ENCODE measurements at places on chromosomes 1 and 21. TPM values are rescaled to one million over a fixed set of nuclear protein-coding genes. Genes with fewer than 3 reads are reported as not detected.

Gene ZBTB17
- 50.7 TPM for total RNA-seq

Gene OR2T35
- total RNA-seq, result not detected

Gene GABRD
- not detected for total RNA-seq

Gene NHLH1
- not detected for total RNA-seq

Gene DNAJB4
- 133 TPM for total RNA-seq

Gene LRRC39
- total RNA-seq, result not detected

Gene ICOSLG
- total RNA-seq, result under 0.01 TPM

Gene OR2L13
- not detected for total RNA-seq

Gene SIM2
- total RNA-seq, result not detected

Gene FCAMR
- total RNA-seq, result not detected

Gene FAM76A
- 10.2 TPM for total RNA-seq

Gene AZIN2
- 1.5 TPM for total RNA-seq

Gene SPRR2G
- total RNA-seq, result not detected

Gene MX1
- total RNA-seq, result 1.6 TPM

Gene SPTA1
- not detected for total RNA-seq

Gene TAF5L
- 24.2 TPM for total RNA-seq

Gene TRIM58
- not detected for total RNA-seq

Gene PTCH2
- total RNA-seq, result 0.11 TPM

Gene LCE1A
- not detected for total RNA-seq

Gene HMGCS2
- total RNA-seq, result not detected

Gene XCL1
- not detected for total RNA-seq

Data from GM23248 (cell line).